ENCODE measurements at places on chromosomes 5 and 9.

- no peak for DNase-seq
Observed at GRCh38 chr5:12354686-12355085, 450.4 kb upstream of the CTNND2 start.

GRCh38 chr5:67223211-67223610 lies 26.6 kb upstream of the CD180 start:
- DNase-seq, result no peak

DNA sequence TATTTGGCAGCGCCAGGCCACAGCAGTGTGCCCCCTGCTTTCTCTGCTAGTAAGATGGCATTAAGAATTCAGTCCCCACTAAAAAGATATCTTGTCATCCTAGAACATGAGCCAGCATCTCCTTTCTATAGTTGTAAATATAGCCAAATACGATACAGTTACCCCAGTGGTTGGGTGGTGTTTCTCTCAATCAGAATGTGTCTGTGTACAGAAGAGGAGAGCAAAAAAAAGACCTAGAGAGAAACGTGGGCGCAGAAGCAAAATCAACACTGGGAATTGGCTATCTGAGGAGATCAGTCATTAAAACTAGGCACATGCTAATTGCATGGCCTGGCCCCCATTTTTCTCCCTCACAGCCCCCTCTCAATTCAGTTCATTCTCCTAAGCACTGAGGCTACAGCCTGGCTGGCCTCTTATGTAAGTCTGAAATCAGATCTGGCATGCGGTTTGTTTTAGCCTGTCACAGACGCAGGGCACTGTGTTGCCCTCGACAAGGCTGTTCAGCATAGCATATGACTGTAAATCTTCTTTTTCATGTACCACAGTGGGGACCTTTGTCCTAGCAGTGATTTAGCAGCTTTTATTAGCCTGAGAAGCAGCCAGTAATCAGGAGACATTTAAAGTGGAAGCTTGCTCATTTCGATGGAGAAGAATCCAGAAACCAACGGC lies 57.8 kb downstream of the RORB start:
- DNase-seq, result no peak

GRCh38 chr9:14401911-14402310 lies 88.0 kb upstream of the NFIB start:
- no peak for DNase-seq

DNA sequence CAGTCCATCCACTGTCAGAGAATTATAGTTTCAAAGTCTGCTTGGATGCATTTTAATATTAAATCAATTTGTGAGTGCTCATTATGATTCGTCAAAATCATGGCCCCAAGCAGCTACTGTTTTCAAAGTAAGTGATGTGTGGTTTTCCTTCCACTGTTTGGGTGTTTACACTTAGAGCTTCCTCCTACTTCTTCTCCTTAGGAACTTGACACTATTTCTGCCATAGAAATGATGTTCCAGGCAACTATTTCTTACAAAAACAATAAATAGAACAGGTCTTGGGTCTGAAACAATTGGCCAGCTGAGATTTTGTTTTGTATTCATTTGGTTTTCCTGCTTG lies 132.8 kb upstream of the RAI14 start:
- no peak for DNase-seq

DNA sequence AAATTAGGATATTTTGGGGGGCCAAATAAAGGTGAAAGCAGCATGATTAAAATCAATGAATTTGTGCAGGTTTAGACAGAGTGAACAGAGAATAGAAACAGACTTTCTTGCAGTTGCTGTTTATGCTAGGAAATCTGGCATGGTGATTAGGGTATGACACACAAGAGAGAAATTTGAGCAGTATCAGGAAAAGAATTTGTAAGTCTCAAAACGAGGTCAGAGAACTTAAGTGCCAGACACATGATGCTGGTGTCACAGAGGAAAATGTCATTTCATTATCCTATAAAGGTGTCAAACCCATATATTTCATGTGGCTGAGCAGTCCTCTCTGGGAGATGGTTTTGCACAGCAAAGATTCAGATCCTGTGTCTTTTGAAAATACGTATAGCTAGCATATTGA lies 15.7 kb downstream of the LVRN start:
- no peak for DNase-seq

DNA sequence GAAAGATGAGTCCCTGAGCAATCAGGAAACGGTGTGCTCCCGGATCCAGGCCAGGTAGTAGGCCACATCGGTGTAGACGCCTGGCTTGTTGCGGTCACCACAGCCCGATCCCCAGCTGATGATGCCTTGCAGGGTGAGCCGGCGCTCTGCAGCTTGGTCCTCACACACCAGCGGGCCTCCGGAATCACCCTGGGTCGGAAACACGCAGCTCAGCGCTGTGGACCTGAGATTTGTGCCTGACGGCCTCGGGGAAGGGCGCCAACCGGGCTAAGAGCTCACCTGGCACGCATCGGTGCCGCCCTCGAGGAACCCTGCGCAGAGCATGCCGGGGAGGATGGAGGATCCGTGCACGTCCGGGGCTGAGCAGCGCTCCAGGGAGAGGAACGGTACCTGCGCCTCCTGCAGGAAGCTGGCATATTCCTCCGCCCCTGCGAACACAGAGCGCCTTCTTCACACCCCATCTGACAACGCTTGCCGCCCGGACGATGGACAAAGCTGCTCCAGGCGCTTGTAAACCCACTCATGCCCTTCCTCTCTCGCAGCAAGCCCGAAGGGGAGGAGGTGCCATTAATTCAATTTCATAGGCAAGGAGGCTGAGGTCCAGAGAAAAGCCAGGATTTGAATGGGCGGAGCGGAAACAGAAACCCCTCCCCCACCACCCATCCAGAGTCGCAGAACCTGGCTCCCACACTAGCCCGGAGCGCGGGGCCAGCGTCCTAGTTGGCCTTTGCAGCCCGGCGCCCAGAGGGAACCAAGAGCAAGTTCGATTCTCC lies 2.0 kb upstream of the PFN3 start:
- peak; percentile 38 for DNase-seq
